ENCODE measurements at places on chromosomes 16 and 17. TPM values are rescaled to one million over a fixed set of nuclear protein-coding genes. Genes with fewer than 3 reads are reported as not detected.

The ATP2A1 gene
- 0.84 TPM for total RNA-seq

The TXNDC11 gene
- 50.2 TPM for total RNA-seq

The KIF18B gene
- total RNA-seq, result not detected

The SMPD3 gene
- 1.2 TPM for total RNA-seq

The ITFG1 gene
- total RNA-seq, result 47.5 TPM

The CTRB1 gene
- total RNA-seq, result not detected

The ARL5C gene
- total RNA-seq, result not detected

The PYDC1 gene
- not detected for total RNA-seq

GRCh38 chr17:3712811-3713463 is 10.8 kb upstream of the HASPIN start:
- H3K27me3 ChIP-seq, result no peaks in the 10 kb centered on the region
- peaks cover 14% of the 10 kb centered on the region for H3K36me3 ChIP-seq
- H3K27ac ChIP-seq, result peak overlapping the region; percentile 33
- H3K4me3 ChIP-seq, result no peak overlapping the region
- peaks cover 38% of the 10 kb centered on the region for H3K4me1 ChIP-seq
- DNase-seq, result no peak

DNA sequence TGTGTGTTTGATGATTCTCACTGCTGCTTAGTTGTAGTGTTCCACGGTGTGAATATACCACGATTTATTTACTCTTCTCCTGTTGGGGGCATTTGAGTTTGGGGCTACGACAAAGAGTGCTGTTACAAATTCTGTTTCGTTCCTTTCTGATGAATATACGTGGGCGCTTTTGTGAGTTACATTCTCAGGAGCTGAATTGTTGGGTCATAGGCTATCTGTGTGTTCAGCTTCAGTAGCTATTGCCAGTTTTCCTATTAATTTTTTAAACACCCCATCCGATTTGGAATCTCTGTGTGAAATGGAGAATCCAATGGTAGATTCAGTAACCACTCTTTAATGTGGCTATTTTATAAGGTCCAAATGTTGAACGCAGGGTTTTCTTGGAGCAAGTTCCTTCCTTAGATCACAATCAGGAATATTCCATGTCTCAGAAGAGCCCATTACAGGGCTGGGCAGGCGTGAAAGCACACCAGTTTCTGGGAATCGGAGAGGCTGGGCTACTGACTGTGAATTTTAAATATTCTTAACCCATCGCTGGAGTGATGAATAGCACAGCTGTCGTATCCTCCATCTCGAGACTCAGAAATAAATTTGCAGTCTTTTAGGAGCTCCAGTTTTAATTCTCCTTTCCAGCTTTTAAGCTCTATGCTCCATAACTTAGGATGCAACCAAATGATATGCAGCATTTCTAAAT is 115.9 kb downstream of the PITPNC1 start:
- no peaks in the 10 kb centered on the region for H3K4me1 ChIP-seq
- no peaks in the 10 kb centered on the region for H3K36me3 ChIP-seq
- no peak overlapping the region for H3K27ac ChIP-seq
- no peak overlapping the region for H3K4me3 ChIP-seq

DNA sequence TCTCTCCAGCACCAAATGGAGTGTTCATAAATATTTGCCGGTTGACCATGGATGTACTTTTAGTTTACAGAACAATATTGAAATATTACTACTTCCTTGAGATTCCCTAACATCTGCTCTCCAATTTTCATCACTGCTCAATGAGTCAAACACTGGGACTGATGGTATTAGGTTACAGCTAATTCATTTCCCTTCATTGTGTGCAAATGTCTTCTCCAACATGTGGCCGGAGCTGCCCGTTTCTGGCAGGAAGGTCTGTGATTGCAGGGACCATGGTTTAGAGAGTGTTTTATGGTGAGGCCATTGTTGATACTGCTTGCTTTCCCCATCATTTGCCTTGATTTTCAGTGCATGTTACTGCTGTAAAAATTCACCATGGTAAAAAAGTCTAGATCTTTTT is 209.3 kb downstream of the HS3ST3B1 start:
- DNase-seq, result no peak
- H3K4me3 ChIP-seq, result no peak overlapping the region
- no peaks in the 10 kb centered on the region for H3K4me1 ChIP-seq

DNA sequence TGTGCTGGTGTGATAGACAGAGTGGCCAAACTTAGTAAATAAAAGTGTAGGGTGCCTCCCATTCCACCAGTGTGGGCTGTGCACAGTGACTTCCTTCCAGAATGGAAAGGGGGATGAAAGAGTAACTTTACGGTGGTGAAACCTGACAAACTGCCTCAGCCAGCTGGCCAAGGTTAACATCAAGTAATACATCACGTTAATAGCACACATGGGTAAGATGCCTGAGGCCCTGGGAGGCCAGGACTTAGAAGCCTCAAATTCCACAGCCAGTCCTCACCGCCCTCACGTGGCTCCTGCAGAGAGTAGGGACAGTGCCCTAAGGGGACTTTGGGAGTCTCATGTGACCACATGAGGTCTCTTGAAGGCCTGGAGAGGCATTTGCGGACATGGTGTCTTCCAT is 14.1 kb downstream of the RMI2 start:
- no peak overlapping the region for H3K4me3 ChIP-seq
- H3K36me3 ChIP-seq, result no peaks in the 10 kb centered on the region
- no peak for DNase-seq
- peaks cover 18% of the 10 kb centered on the region for H3K27me3 ChIP-seq
- H3K4me1 ChIP-seq, result peaks cover 56% of the 10 kb centered on the region

DNA sequence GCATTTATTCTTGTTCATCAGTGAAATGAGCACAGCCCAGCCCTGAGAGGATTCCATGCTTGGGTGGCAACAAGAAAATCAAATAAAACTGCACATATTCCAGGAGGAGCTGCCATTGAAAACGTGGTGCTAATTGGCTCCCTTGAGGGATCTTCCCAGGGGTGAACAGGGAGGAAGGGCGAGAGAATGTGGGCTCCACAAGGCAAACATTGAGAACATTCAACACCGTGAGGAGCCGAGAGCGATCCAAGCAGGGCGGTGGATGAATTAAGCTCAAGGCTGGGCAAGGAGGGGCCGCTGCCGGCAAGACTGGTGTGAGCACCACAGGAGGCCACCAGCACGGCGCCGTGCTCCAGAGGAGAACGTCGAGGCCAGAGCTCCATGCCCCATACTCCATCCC is 166.9 kb downstream of the C16orf95 start:
- no peaks in the 10 kb centered on the region for H3K4me1 ChIP-seq
- no peak overlapping the region for H3K4me3 ChIP-seq
- DNase-seq, result no peak
- H3K27ac ChIP-seq, result no peak overlapping the region
- H3K27me3 ChIP-seq, result no peaks in the 10 kb centered on the region
- H3K36me3 ChIP-seq, result no peaks in the 10 kb centered on the region

DNA sequence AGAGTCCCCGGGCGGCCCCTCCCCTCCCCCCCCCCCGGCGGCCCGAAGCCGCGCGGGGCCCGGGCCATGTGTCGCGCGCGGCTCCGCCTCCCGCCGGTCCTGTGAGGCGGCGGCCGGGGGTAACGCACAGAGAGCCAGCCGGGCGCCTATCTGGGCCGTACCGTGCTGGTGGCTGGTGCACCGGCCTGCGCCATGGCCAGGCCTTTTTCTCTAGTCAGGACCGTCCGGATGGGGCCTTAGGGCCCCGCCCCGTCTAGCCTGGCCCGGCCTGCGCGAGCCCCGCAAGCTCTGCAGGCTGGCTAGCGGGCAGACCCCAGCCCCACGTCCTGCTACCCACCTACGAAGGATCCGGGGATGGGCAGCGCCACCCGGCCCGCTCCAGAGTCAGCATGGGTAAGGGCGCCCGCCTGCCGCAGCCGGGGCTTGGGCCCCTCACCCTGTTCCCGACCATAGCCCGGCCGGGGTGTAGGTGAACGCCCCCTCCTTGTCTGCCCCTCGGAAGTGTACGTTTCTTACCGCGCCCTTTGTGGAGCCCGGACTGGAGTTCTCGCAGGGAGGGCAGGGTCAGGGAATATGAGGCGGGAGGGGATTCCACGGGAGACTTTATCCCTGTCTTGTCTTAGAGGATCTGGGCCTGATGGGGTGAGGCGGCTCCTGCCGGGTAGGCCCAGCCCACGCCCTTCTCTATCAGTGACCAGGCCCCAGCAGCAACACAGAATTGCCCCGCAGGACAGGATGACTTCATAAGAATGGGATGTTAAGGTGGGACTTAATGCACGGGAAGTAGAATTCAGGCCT is at the start of gene CENPT:
Gene CENPT, minus strand, starts transcription at position 630 of the 798 bp plus-strand sequence. CDS start 13,834 bp downstream, outside the sequence.
- H3K4me3 ChIP-seq, result peak within 1 kb of the TSS; percentile 64
- no peaks in the 10 kb centered on the region for H3K36me3 ChIP-seq
- peaks cover 35% of the 10 kb centered on the region for H3K4me1 ChIP-seq
- no peaks in the 10 kb centered on the region for H3K27me3 ChIP-seq
- DNase-seq, result no peak
- H3K27ac ChIP-seq, result peak within 1 kb of the TSS; percentile 54

GRCh38 chr16:49052846-49053245 is 228.8 kb downstream of the CBLN1 start:
- no peak overlapping the region for H3K27ac ChIP-seq
- no peaks in the 10 kb centered on the region for H3K27me3 ChIP-seq
- DNase-seq, result no peak
- no peaks in the 10 kb centered on the region for H3K4me1 ChIP-seq

- no peaks in the 10 kb centered on the region for H3K4me1 ChIP-seq
- H3K27me3 ChIP-seq, result no peaks in the 10 kb centered on the region
- no peak overlapping the region for H3K27ac ChIP-seq
- no peak overlapping the region for H3K4me3 ChIP-seq
- DNase-seq, result no peak
Observed at GRCh38 chr17:45867702-45868101, 23.0 kb downstream of the SPPL2C start.

DNA sequence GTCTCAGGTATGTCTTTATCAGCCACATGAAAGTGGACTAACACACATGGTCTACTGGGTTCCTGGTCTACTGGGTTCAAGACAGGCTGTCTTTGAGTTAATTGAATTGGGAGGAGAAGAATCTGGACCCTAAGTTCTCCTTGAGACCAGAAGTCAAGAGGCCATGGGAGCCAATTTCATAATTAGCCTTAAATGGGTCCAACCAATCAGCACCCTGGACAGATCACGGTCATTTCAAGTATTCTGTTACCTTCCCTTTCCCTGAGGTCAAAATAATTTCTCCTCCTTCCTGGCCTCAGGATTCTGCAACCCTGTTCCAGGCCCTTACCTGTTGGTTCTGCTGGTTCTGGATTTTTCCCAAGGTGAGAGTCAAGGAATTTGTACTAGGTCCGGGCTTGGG is 23.8 kb downstream of the OSBPL7 start:
- no peak overlapping the region for H3K27ac ChIP-seq
- no peaks in the 10 kb centered on the region for H3K4me1 ChIP-seq
- H3K36me3 ChIP-seq, result no peaks in the 10 kb centered on the region
- H3K4me3 ChIP-seq, result no peak overlapping the region
- no peaks in the 10 kb centered on the region for H3K27me3 ChIP-seq
- no peak for DNase-seq

DNA sequence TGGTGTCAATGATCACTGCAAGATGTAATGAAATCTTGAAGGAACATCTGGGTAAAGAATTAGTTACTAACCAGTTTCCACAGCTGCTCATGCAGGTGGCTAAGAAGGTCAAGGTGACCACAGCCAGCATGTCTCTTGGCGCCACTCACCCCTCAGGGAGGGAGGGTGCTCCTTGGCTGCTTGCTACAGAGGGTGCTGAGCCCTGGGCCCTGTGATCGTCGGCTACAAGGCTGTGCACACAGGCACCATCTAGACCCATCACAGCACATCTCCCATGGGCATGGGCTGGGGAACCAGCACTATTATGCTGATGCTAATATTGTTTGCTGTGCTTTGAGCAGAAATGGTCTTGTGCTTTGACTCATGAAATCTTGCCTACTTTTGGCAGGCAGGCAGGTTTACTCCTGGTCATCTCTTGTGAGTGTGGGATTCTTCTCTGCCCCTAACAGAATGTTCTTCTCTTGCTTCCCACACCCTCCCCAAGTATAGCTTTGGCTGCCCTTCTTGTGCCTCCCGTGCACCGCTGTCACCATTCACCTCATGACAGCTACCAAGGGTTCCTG is 36.4 kb downstream of the TXNDC11 start:
- H3K27me3 ChIP-seq, result no peaks in the 10 kb centered on the region
- no peaks in the 10 kb centered on the region for H3K4me1 ChIP-seq
- no peak for DNase-seq
- no peak overlapping the region for H3K4me3 ChIP-seq

DNA sequence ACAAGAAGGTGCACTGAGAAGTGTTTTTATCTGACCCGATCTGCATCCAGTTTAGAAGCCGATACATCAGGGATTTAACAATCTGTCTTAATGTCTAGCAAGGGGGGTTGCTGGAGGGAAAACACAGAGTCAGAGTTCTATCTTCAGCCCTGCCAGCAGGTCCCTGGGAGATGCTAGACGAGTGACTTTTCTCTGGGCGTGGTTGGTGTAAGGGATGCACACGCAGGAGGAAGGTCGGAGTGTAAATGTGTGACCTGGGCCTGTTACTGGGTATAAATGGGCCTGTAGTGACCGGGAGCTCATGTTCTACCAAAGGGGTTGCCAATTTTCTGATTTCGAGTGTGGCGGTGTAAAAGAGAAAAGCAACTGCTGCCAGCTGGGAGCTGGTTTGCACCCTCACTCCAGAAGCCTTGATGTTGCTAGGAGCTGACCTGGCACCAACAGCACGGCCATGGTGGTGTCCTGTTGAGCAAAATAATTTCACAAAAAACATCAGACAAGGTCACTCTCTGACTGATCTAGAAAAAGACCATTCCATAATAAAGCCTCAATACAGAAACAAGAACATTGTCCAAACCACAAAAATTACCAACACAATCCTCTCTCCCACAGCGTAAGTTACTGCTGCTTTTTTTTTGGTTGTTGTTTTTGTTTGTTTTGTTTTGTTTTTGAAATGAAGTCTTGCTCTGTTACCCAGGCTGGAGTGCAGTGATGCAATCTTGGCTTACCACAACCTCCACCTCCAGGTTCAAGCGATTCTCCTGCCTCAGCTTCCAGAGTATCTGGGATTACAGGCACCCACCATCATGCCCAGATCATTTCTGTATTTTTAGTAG is 1.3 kb upstream of the KCTD13 start:
- H3K27me3 ChIP-seq, result no peaks in the 10 kb centered on the region
- peaks cover 7% of the 10 kb centered on the region for H3K36me3 ChIP-seq
- no peak overlapping the region for H3K27ac ChIP-seq
- H3K4me1 ChIP-seq, result peaks cover 21% of the 10 kb centered on the region
